ENCODE measurements at places on chromosomes 12 and 14.
A peak's percentile ranks its signal among the peaks of the same experiment; 100 is the strongest.

DNA sequence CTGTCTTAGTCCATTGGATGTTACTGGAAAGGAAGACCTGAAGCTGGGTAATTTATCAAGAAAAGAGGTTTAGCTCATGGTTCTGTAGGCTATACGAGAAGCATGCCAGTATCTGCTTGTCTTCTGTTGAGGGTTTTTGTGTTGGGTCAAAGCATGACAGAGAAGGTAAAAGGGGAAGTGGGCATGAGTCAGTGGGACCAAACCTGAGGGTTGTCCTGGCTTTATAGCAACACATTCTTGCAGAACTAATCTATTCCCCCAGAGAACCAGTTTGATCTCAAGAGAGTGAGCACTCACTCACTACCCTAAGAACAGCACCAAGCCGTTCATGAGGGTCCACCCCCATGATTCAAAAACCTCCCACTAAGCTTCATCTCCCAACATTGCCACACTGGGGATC, 19.0 kb upstream of the KRAS start:
- DNase-seq: no peak

- DNase-seq: no peak
Measured at GRCh38 chr12:51208016-51208660, 9.7 kb downstream of the POU6F1 start.

- peak; percentile 45 for DNase-seq
Measured at GRCh38 chr14:103576371-103577024, 13.7 kb downstream of the COA8 start.

DNA sequence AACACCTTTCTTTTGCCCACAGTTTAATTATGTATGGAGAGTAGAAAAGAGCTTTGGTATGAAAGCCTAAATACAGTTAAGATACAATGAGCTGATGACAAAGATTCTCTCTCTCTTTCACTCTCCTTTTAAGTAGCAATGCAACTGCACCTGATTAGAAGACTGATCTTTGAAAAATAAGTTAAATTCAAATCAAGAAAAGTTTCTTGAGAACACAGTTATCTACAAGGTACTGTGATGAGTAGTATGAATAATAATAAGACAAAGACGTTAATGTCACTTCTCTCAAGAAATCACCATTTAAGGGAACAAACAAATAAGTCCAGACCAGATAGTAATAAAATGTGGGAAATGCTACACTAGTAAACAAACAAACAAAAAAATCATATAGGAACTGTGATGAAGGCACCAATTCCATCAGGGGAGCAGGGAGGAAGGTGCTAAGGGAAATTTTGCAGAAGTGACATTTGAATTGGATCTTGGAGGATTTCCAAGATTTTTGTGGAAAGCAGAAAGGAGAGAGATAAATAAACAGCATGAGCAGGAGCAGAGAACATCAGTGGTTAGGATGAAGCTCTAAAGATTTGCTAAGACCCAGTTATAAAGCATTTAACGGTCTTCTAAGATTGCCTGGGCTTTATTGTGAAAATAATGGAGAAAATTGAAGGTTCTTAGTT, 65.2 kb upstream of the STK38L start:
- no peak for DNase-seq

- DNase-seq: no peak
Measured at GRCh38 chr12:26179826-26180225, 15.5 kb upstream of the SSPN start.

Data from astrocyte of the cerebellum (primary cell).